GOT3 (cell line): ENCODE measurements at places on chromosomes 6 and 20.

DNA sequence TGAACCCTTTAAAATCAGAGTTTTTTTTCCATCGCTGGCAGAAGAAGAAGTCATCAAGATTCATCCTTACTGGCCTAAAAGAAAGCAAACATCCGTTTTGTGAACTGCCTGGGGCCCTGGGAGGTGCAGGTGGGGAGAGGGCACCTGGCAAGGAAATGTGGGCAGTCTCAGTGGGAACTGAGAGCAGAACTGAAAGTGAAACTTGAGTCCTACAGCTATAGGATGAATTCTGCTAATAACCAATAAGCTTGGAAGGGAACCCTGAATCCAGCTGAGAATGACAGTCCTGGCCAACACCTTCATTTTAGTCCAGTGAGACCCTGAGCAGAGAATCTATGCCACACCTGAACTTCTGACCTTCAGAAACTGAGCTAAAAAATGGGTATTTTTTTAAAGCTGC, 130.1 kb upstream of the ASCC3 start:
- DNase-seq: no peak

DNA sequence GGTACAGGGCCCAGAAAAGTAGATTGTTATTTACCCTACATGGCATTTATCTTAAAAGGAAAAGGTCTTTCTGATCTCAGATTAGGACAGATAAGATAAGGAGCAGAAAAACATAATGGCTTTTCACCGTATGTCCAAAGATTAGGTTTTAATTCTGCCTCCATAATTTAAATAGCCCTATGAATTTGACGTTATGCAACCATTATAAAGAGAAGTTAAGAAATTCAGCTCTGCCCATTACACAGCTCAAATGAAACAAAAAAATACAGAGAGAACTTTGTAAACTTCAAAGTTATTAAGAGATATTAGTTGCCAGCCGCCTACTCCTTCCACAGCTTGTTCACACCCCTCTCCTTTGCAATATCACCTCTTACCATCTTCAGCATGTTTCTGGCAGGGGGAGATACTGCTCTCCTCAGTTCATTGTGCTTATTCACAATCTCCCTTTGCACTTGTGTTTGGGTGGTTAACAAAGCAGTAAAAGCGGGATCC, 8.1 kb downstream of the CRISP3 start:
- DNase-seq: no peak

DNA sequence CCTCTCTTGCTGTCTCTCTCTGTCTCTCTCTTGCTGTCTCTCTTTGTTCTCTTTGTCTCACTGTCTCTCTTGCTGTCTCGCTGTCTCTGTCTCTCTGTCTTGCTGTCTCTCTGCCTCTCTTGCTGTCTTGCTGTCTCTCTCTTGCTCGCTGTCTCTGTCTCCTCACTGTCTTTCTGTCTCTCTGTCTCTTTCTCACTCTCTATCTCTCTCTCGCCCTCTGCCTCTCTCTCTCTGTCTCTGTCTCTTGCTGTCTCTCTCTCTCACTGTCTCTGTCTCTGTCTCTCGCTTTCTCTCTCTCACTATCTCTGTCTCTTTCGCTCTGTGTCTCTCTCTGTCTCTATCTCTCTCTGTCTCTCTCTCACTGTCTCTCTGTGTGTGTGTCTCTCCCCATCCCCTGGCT, 92.9 kb upstream of the MC3R start:
- DNase-seq: no peak

- DNase-seq: no peak
Observed at GRCh38 chr6:18530201-18530600, 143.1 kb downstream of the RNF144B start.

GRCh38 chr20:60056407-60057122, 98.3 kb downstream of the CDH26 start:
- DNase-seq: no peak

- DNase-seq: no peak
Observed at GRCh38 chr6:52995913-52996645, 995 bp upstream of the GSTA4 start.

- no peak for DNase-seq
Observed at GRCh38 chr20:37350649-37351574, 5.0 kb downstream of the SRC start.

GRCh38 chr20:57332105-57333089, 2.8 kb downstream of the SPO11 start:
- no peak for DNase-seq

DNA sequence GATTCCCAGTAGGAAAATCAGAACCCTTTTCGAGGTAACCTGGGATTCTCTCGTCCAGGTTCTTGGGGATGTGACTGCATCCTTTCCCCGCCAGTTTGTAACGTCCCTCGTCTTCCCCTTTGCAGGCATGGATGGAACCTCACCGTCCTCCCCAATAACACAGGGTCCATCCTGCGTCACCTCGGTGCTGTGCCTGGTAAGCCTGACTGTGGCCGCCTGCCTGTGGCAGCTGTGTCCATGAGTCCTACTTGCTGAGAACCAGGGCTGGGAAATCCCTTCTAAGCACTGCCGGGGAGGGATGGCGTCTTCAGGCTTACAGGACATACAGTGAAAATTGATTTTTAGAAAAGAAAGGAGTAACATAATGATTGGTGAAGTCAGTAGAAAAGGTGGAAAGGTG, 155.6 kb downstream of the DTNBP1 start:
- no peak for DNase-seq

- DNase-seq: no peak
Observed at GRCh38 chr6:1893470-1894130, 283.9 kb downstream of the FOXC1 start.

GRCh38 chr6:116459927-116460326, 1.2 kb upstream of the CALHM6 start:
- no peak for DNase-seq
